ENCODE measurements at places on chromosomes 2 and 18.

DNA sequence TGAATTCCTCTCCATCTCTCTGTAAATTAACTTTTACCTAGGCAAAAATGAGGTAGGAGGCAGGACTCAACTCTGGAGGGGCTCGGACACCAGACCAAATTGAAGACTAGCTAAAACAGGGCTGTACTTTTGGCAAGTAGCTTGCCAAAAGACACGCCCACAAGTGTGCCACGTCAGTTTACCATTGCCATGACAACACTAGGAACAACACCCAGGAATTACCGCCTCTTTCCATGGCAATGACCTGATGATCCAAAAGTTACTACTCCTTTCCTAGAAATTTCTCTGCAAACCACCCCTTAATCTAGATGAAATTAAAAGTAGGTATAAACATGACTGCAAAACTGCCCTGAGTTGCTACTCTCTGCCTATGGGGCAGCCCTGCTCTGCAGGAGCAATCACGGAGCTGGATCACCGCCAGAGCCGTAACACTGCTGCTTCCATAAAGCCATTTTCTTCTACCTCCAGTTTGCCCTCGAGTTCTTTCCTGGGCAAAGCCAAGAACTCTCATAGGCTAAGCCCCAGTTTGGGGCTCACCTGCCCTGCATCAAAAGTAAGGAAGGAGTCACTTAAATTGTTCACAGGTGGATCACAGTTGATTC, 66.0 kb upstream of the FAM136A start:
- DNase-seq = peak; percentile 31

GRCh38 chr18:36728345-36728744, 100.5 kb downstream of the TPGS2 start:
- DNase-seq = peak; percentile 28

GRCh38 chr2:215332872-215333595, 21.2 kb downstream of the ATIC start:
- no peak for DNase-seq

DNA sequence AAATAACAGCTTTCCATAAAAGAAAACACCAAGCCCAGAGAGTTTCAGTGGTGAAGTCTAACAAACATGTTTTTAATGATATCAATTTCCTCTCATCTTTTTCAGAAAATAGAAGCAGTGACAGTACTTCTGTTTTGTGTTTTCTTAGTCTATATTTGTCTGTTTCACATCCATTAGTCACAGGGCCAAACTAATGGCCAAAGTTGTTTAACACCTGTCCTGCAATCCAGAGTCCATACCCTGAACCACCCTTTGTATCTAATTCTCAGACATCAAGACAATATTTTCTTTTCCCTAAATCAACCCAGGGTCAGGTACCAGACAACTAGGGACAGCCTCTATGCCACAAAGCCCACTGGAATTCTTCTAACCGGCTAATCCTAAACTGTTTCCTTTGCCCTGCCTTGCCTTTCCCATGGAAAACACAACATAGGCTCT, 25.9 kb downstream of the TMSB10 start:
- no peak for DNase-seq

- DNase-seq = peak; percentile 1
Measured at GRCh38 chr2:112147382-112148168, 9.4 kb downstream of the FBLN7 start.

- DNase-seq = no peak
Measured at GRCh38 chr2:152420936-152421335, 86.0 kb downstream of the FMNL2 start.

Data from AG08395 (cell line).